NCI-H1417 treated with DMSO at 0.1 percent for 48 hours (cell line): ENCODE measurements at places on chromosomes 2 and 18.

DNA sequence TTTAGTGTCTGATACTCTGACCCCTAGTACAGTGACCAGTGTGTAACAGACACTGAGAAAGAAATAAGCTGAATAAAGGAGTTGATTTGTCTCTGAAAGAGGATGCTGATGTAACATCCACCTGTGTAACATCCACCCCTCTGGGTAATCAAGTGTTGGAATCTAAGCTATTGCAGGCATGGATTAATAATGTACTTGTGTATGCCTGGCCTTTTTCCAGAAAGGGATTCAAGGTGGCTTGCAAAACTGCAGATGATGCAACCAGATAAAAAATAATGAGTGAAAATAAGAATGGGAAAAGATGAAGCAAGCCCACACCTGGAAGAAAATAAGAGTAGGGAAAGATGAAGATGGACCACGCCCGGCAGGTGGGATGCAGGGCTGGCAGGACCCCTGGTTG, 48.2 kb upstream of the FOXI3 start:
- no peak for DNase-seq

- DNase-seq, result no peak
These were observed 8.4 kb upstream of the NR4A2 start for GRCh38 chr2:156340804-156341451.

DNA sequence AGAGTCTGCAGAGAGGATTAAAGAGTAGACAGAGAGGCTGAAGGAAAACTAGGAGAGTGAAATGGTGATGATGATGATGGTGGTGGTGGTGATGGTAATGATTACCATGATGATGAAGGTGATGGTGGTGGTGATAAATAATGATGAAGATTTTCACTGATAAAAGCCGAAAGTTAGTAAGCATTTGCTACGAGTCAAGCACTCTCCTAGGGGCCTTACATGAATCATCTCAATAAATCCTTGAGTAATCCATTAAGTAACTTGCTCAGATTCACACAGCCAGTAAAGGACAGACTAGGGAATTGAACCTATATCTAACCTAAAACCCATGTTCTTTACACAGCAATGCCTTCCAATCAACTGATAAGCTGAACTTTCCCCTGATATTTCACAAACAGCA, 106.7 kb upstream of the PGAP1 start:
- DNase-seq, result no peak

DNA sequence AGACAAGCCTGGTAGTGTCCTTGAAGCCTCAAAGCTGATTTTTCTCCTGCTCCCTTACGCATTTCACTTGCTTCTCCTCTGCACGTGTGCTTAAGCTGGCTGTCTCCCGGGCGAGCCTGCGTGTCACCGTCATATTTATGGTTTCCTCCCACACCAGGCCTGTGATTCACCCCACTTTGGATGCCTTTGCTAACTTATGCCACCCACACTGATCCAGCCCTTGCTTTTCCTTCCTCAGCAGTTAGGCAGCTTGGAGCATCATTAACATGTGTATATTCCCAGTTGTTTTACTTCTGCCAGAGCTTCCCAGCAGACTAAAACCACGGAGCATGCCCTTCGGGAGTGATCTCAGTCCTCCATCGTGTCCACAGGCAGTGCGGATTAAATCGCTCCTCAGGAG, 2.2 kb downstream of the ST3GAL5 start:
- DNase-seq, result no peak

DNA sequence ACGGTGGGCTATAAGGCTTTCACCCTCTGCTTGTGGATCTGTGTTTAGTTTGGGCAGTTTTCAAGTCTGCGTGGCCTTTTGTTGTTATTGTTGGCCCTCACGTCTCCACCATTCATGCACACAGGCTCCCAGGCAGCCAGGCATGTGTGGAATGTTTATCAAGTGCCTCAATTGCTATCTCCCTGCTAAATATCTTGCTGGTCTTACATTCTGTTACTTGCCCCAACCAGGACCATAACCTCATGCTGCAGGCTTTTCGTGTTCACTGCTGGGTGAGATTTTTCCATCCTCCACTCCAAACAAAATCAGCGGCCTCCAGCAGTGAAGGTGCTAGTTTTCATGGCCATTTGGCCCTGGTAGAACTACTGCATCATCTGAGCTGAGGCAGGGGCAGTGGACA, 63.0 kb upstream of the DSC1 start:
- DNase-seq, result no peak

GRCh38 chr2:172836347-172836821, 100.7 kb downstream of the RAPGEF4 start:
- no peak for DNase-seq

DNA sequence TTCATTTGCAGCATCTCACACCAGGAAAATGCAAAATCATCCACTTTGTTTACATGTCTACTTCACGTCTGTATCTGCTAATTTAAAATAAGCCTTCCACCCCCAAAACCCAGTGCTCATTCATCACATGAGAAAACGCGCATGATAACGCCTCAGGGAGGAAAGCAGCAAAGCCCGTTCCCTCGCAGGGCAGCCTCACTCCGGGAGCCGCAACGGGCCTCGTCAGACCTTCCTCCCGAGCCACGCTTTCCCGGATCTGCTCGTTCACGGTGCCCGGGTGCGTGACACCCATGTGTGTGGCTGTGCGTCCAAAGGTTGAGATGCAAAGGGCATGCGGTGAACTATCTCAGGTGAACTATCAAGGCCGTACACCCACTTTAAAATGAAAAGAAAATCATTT, 59.8 kb downstream of the NDUFA10 start:
- no peak for DNase-seq

GRCh38 chr2:158412206-158412605, 44.3 kb downstream of the CCDC148 start:
- DNase-seq, result no peak

- peak; percentile 10 for DNase-seq
These were observed 1.7 kb downstream of the UNC80 start for GRCh38 chr2:209773377-209773776.

DNA sequence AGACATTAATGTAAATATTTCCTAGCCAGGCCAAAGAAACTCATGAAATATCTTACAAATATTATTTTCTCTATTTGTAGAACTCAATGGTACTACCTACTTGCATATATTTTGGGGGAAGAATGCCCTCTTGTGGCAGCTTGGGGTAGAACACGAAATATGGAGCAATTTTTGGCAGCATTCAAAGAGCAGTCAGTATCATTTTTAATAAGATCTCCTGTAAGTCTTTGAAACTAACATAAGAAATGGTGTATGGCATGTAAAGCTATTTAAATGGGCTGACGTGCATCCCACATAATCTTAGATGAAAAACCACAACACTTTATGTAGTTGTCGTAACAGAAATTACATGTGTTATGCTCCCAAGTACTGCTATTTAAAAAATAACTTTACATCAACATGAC, 62.3 kb upstream of the CCDC195 start:
- DNase-seq, result no peak

- peak; percentile 46 for DNase-seq
These were observed 1395.8 kb downstream of the LRP1B start for GRCh38 chr2:140734992-140735391.

DNA sequence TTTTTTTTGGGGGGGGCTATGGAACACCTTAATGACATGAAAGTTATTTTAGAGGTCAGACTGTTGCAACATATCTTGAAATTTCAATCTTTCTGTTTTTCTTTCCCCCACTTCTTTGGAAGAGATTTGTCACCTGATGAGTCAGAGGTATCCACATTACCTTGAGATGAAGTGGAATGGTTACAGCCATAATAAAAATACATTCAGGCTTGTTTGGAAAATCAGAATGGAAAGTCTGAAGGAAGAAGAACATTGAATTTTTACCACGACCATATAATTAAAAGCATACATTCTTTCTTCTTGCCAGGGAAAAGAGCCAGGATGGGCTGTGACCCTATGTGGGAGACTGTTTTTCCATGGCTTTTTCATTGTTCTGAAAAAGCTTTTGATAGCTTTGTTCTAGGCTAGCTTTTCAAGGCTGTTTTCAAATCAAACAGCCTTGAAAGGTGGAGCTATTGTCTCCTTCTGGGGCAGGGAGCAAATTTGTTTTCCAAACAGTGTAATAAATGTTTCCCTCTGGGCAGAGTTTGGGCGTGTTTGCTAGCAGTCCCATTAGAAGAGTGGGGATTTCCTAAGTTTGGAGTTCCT, 2.3 kb upstream of the GTF3C3 start:
- DNase-seq, result no peak

DNA sequence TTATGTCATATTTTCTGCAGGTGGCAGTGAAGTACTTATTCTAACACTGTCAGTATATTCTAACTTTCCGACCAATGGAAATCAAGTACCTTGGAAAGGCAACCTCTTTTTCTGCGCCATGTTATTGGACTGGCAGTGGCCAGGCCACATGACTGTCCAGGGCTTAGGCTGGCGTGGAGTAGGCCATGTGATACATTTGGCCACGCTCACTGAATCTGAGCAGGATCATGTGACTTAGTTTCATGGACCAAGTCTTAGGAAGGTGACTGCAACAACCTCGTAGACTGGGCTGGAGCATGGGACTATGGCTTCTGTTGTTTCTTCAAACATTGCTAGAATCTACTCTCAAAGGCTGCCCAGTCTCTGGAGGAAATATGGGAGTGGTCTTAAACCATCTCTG, 60.4 kb upstream of the HAAO start:
- no peak for DNase-seq

- DNase-seq, result no peak
These were observed 471.6 kb downstream of the MBD2 start for GRCh38 chr18:53752781-53753367.

DNA sequence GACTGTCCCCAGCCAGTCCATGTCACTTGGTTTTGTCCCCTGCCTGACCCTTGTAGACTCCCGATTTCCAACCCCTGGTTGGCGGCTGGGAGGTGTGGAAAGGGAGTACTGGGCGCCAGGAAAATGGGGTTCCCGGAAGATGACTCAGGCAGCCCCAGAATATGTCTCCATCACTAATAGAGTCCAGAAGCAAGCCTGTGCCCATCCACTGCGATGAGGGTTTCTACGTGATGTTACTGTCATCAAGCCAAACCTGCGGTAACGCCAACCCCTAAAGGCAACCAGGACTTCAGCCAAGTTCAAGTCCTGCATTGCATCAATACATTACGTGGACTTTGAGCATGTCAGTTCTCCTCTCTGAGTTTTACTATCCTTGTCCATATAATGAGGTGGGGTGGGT, 62.0 kb upstream of the TAF1B start:
- no peak for DNase-seq

DNA sequence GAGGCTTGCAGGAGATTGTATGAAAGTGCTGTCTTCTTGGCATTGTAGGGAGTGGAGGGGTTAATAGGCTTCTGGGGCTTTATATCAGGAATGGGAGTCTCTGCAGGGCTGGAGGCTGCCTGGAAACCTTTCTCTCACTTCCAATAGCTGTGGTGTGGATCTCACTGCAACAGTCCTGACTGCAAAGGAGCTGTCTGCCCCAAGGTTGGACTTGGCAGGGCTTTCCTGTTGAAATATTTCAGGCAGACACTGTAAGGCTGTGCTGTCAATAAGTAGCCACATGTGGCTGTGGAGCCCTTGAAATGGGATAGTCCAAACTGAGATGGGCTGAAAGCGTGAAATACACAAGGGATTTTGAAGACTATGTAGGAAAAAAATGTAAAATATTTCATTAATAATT, 399.1 kb upstream of the SPRED2 start:
- DNase-seq, result no peak

DNA sequence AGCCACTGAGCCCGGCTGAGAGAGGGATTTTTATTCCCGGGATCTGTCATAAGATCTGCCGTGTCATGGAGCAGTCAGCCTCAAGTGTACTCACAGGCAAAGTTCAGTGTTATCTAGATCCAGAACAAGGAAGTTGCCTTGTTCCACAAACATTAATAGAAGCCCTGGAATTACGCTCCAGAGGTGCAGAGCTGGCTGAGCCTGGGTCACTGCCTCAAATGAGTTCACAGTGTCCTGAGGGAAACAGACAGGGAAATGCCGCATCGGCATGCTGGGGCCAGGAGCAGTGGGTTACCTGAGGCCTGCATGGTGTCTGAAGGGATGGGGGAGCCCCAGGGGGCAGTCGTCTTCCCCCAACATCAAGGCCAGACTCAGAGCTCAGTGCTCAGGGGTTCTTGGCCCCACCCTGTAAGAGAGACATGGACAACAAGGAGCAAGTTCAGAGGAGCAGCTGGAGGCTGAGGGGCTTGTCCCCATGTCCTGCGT, 42.7 kb upstream of the ODC1 start:
- no peak for DNase-seq

GRCh38 chr2:38038682-38039081, 37.3 kb downstream of the CYP1B1 start:
- DNase-seq, result no peak

- no peak for DNase-seq
These were observed 1.6 kb downstream of the EHD3 start for GRCh38 chr2:31235504-31235902.

DNA sequence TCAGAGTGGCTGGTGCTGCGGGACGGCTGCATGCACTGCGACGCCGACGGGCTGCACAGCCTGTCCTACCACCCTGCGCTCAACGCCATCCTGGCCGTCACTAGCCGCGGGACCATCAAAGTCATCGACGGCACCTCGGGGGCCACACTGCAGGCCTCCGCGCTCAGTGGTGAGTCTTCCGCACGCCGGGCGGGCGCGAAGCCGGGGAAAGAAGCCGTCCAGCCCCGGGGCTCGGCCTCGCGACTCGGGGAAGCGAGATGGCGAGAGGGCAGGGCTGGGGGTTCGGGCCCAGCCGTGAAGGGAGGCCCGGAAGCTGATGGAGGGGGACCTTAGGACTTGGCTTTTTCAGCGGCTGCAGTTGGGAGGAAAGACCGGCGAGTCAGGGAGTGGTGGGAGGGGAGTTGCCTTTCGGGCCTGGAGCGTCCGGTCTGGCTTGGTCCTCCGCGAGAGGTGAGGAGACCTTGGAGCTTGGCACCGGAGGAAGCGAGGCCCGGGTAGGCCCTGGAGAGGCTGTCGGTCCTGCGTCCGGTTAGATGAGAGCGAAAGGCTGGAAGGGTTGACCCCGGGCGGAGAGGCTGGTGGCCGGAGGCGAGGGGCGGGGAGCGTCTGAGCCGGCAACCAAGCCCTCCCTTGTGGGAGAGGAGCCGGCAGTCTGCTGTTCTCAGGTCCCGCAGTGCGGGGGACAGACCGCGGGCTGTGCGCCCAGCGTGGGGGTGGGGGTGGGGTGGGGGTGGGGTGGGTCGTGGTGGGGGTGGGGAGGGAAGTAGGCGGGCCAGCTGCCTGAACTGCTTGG, 691 bp downstream of the BIRC6 start:
- no peak for DNase-seq

GRCh38 chr2:197516393-197516761, 511 bp downstream of the MOB4 start:
- no peak for DNase-seq

- DNase-seq, result no peak
These were observed 411.0 kb upstream of the GYPC start for GRCh38 chr2:126244937-126245336.
